ENCODE measurements at places on chromosomes 6 and 20.

DNA sequence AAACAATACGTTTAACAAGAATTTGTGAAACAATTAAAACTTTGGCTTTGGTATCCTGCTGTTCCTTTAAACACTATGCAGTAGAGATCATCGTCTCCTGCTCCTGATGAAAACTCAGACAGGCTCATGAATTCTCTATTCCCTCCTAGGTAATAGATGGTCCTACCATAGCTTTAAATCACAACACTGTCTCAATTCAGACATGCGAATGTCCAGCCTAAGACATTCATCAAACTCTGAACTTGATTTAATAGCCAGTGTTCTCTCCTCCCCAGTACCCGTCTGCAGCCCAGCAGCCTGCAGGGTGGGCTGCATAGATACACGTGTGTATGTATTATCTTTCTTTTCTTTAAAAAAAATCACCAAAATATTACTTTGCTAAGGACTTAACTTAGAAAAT is 232.8 kb downstream of the TTLL2 start:
- H3K4me1 ChIP-seq: no peaks in the 10 kb centered on the region
- H3K36me3 ChIP-seq: no peaks in the 10 kb centered on the region
- H3K27me3 ChIP-seq: peaks cover 3% of the 10 kb centered on the region
- DNase-seq: no peak
- no peak overlapping the region for H3K4me3 ChIP-seq
- H3K27ac ChIP-seq: no peak overlapping the region

GRCh38 chr20:6590891-6591637 is 176.4 kb upstream of the BMP2 start:
- DNase-seq: no peak
- no peak overlapping the region for H3K4me3 ChIP-seq
- H3K27ac ChIP-seq: peak overlapping the region; percentile 56

DNA sequence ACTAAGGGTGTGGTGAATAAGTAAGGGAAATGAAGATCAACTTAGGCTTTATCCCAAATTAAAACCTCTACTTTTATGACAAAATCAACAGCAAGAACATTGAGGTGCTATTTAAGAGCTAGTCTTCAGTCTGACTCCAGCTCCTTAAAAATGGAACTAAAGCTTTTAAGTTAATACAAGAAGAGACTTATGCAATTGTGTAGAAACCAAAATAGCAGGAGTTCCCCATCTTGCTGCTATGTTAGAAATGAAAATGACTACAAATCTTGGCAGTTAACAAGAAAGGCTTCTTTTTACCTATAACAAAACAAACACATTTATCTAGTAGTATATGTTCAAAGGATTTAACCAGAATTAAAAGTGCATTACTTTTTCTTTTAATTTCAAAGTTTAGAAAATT is 25.7 kb downstream of the HMGN3 start:
- no peak for DNase-seq
- H3K4me3 ChIP-seq: no peak overlapping the region
- H3K4me1 ChIP-seq: no peaks in the 10 kb centered on the region
- no peaks in the 10 kb centered on the region for H3K27me3 ChIP-seq
- peaks cover 23% of the 10 kb centered on the region for H3K36me3 ChIP-seq

DNA sequence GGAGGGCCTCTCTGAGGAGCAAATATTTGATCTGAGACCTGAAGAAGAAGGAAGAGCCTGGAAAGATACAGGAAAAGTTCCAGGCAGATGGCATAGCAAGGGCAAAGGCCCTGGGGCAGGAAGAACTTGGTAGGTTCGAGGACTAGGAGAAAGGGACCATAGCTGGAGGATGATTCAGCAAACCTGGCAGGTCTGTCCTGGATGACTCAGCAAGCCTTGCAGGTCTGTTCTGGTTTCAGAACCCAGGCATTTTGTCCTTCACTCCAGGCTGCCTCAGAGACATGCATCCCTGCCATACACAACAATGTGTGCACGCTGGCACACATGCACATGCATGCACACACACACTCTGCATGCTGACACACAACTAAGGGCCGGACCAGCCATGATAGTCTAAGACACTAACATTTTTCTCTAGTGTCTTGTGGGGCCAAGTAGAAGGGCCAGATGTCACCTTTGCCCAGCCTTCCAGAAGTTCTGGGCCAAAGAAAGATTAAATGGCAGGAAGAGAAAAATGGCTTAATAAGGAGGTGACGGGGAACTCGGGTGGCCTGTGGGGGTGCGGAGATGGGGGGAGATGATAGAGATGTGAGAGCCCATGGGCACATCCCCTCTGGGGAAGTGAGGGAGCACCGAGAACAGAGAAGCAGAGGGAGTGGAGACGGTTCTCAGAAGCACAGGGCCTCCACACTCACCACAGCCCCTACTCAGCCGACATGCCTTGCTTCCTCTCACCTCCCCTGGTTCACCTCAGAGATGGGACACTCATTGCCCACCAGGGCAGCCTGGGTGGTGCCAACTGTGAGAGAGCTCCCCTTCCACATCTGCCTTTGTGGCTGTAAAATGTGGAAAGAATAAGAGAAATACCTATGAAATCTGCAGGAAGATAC is 15.4 kb upstream of the TRIB3 start:
- no peak overlapping the region for H3K27ac ChIP-seq
- H3K4me3 ChIP-seq: no peak overlapping the region
- no peaks in the 10 kb centered on the region for H3K27me3 ChIP-seq

- H3K4me3 ChIP-seq: no peak overlapping the region
- H3K36me3 ChIP-seq: no peaks in the 10 kb centered on the region
- DNase-seq: no peak
- peaks cover 54% of the 10 kb centered on the region for H3K4me1 ChIP-seq
- H3K27ac ChIP-seq: no peak overlapping the region
Observed at GRCh38 chr6:116251568-116252384, 2.1 kb downstream of the TSPYL4 start.

- H3K27me3 ChIP-seq: no peaks in the 10 kb centered on the region
- H3K4me1 ChIP-seq: no peaks in the 10 kb centered on the region
- H3K4me3 ChIP-seq: no peak overlapping the region
- no peak overlapping the region for H3K27ac ChIP-seq
- DNase-seq: no peak
- H3K36me3 ChIP-seq: no peaks in the 10 kb centered on the region
Observed at GRCh38 chr20:31808481-31808880, 10.7 kb upstream of the MYLK2 start.
